ENCODE measurements at places on chromosomes 3 and 15.

- no peak for DNase-seq
These were observed 177.1 kb upstream of the ARHGEF26 start for GRCh38 chr3:153944084-153944483.

DNA sequence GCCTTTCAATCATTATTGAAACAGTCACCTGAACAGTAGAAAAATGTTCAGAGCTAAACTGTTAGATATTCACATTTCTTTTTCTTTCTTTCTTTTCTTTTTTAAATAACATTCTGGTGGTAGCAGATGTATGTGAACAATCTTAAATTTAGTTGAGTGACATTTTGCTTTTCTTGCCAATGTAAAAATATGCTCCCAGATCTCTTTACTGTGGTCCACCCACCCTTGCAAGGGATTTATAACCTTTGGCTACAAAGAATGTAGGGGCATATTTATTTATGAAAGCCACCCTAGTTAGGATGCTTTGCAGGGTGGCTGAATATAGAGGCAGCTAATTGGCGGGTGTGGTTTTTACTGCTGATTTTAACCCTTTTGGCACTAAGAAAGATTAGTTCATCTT, 473.9 kb downstream of the MFSD1 start:
- DNase-seq, result no peak

DNA sequence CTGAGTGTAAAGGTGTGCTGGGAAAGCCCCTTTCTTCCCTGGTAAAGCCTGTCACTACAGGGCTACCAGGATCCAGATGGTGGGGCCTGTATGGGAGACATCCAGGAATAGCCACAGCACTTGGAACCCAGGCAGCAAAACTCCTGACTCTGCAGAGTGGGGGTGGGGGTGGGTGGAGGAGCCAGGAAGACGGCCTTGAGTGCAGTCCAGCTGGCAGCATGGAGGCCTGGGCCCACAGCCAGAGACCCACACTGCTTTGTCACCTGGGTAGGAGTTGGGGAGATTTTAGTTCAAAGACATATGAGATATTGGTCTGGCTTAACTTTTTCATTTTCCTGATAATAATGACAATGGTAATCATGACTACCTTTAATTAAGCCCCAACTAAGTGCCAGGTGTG, 116.7 kb upstream of the MRPS22 start:
- no peak for DNase-seq

GRCh38 chr15:46502667-46503066, 867.8 kb downstream of the SQOR start:
- no peak for DNase-seq

GRCh38 chr3:197471221-197472010, 84.4 kb downstream of the BDH1 start:
- no peak for DNase-seq

DNA sequence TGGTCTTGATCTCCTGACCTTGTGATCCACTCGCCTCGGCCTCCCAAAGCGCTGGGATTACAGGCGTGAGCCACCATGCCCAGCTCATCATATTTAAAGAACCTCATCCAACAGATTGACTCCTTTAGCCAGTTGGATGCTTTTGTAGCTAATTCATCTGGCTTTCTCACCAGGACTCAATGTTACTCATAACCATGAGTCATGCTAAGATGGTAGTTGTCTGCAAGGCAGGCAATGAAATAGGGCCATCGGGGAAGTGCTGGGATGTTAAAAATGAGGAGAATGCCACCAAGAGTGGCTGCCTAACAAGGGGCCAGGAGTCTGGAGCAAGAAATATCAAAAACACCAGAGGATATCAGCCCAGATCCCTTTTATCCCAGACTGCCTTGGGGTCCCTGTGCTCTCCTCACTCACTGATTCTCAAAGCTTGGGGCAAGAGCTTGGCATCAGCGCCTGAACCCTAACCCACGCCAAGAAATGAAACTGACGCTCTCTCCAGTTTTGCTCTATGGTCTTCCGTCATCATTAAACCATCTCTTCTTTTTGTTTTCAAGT, 7.4 kb upstream of the PCOLCE2 start:
- peak; percentile 47 for DNase-seq

- no peak for DNase-seq
These were observed 51.5 kb downstream of the MYO1E start for GRCh38 chr15:59321000-59321689.
